ENCODE measurements at places on chromosomes 7 and 10.
A peak's percentile ranks its signal among the peaks of the same experiment; 100 is the strongest.

GRCh38 chr10:6162589-6163356 is 40.0 kb upstream of the PFKFB3 start:
- DNase-seq: no peak

DNA sequence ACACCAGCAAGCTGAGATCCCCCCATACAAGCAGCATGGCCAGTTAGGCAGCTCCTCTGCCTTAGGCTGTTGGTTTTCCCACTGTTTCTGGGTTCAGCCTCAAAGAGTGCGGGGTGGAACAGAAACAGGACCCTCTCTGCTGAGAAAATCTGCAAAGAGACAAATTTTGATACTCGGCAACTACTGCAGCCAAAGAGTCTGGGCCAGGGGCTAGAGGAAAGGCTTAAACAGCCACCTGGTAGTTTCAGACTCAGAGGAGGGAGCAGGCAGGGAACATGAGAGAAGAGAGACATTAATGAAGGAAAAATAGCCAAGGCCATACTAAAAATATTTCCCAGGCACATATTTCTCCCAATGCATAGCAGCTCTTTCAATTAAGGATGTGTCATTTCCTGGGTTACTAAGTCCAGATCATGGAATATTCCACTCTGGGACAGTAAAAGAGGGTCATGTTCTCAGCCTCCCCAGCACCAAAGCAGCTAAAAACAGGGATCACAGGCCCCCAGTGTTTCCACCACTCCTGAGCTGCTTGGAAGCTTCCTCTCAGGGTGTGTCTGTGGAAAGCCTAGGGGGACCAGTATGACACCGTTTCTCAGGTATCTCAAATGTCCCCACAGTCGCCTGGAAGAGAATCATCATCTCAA is 29.8 kb downstream of the PDLIM1 start:
- no peak for DNase-seq

GRCh38 chr10:104809288-104810090 is 168.4 kb downstream of the SORCS3 start:
- no peak for DNase-seq

DNA sequence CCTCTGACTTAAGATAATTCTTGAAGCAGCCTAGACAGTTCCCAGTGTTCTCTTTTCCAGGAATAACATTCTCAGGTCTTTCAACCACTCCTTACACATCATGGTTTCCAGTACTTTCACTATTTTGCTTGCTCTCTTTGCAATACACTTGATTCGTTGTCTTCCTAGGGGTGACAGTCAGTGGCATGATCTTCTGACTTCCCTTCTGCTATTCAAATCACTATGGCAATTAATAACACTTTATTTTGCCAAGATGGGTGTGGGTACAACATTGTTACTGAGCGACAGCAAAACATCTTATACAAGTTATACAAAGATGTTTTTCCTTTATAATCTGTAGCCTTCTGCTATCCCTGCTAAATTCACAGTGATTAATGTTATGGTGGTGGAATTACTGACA is 15.3 kb downstream of the ARL3 start:
- no peak for DNase-seq

DNA sequence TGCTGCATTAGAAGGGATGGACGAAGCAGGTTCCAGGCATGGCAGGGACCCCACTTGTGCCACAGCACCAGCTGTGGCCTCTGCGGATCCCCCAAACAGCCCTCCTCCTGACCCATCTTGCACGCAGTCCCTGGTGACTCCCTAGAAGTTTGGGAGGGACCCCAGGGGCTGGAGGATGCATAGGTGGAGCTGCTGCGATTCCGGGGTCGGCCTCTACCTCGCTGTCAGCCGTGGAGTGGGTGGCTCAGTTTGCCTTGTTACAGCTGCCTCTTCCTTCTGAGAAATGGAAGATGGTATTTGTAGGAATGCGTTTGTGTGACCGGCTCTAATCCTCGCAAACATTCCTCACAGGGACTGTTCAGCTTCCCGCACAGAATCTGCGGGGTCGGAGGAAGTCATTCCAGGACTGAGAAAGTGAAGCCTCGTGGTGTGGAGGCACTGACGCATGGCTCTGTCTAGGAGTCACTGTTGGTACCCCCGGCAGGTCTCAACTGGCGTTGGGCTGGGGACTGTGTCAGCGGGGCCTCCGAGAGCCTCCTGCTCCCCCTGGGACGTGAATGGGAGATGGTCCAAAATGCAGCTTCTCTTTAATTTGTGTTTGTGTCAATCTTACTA is 17.5 kb downstream of the PWWP2B start:
- no peak for DNase-seq

DNA sequence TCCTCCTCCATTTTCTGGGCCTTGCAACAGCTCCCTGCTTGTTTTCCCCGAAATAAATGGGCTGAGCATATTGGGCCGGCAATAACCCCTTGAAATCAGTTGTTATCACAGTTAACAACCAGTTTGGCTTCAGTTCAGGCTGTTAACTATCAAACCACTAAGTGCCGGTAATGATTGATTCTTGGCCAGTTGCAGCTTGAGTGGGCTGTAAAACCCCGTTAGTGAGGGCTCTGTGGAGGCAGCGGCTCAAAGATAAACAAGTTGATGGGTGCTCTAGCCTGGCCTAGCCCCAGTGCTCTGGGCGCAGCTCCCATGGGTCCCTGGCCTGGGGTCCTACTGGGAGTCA is 8.3 kb downstream of the FGF8 start:
- no peak for DNase-seq

DNA sequence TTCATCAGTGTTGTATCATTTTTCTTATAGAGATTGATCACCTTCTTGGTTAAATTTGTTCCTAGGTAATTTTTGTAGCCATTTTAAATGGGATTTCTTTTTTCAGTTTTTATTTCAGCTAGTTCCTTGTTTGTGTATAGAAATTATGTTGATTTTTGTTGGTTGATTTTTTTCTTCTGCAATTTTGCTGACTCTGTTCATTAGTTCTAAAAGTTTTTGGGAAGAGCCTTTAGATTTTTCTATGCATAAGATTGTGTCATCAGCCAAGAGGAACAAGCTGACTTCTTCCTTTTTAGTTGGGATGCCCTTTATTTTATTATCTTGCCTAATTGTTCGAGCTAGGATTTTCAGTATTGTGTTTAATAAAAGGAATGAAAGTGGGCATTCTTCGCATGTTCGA is 222.2 kb upstream of the TEX47 start:
- no peak for DNase-seq

- no peak for DNase-seq
Observed at GRCh38 chr10:48449501-48450232, 143.2 kb downstream of the MAPK8 start.

DNA sequence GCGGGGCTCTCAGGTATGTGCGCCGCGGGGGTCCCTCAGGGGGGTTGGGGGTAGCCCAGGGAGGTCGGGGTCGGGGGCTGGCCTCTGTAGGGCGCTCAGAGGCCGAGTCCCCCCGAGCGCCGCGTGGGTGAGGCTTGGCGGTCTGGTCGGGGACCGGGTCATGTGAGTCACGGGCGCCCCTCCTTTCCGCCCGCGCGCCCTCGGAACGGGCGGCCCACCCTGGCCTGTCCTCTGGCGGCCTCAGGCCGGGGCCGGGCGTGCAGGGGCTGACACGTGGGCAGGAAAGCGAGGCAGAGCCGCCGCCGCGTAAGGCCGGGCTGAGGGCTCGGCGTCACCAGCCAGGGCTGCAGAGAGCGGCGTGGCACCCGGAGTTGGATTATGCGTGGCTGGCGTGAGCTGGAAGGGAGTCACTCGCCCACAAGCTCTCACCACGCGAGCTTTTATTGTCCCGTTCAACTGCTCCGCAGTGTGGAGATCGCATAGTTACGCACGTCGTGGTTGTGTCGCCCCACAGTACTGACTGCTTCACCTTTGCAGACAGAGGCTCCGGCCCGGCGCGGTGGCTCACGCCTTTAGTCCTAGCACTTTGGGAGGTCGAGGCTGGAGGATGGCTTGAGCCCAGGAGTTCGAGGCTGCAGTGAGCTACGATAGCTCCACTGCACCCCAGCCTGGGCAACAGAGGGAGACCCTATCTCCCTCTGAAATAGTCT is 385 bp downstream of the SHLD2 start:
- DNase-seq: peak; percentile 84

DNA sequence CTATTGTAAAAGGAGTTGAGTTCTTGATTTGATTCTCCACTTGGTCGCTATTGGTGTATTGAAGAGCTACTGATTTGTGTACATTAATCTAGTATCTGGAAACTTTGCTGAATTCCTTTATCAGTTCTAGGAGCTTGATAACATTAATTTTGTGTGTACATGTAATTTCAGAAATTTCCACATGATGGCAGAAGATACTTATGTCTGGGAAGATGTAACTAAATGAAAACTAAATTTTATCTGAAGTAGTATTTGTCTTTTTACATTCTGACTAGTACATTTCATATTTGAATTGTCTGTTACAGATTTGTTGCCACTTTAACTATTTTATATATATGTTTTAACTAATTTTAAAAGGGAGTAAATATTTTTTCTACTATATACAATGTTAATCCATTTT is 27.6 kb downstream of the SDHAF3 start:
- DNase-seq: no peak

DNA sequence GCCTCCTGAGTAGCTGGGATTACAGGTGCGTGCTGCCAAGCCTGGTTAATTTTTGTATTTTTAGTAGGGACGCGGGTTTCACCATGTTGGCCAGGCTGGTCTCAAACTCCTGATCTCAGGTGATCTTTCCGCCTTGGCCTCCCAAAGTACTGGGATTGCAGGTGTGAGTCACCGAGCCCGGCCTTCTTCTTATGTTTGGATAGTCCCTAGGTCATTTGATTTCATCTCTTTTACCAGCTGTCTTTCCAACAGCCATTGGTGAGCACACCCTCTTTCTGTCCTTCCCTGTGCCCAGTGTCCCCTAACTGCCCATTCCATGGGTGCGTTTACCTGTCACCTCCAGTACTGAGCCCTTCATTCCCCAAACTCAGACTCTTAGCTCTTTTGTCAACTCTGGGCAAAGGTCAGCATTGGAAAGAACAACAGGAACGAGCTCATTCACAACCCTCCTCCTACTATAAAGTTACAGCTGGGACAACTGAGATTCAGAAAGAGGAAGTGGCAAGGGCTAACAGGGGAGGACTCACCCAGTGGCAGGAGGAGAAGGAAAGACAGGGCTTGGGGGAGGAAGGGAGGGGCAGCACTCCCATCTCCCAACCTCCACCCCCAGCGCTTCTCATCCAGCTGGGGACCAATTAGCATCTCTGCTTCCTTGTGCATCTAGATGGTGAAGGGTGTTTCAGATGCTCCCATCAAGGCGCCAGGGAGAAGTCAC is 5.6 kb downstream of the SSC4D start:
- DNase-seq: peak; percentile 34

GRCh38 chr10:123471811-123472210 is 194.3 kb upstream of the GPR26 start:
- DNase-seq: no peak
